Aorta (tissue), 5 donors: ENCODE measurements at places on chromosomes 4 and X. TPM values are rescaled to one million over a fixed set of nuclear protein-coding genes. Genes with fewer than 3 reads are reported as not detected.
A peak's percentile ranks its signal among the peaks of the same experiment; 100 is the strongest.

DNA sequence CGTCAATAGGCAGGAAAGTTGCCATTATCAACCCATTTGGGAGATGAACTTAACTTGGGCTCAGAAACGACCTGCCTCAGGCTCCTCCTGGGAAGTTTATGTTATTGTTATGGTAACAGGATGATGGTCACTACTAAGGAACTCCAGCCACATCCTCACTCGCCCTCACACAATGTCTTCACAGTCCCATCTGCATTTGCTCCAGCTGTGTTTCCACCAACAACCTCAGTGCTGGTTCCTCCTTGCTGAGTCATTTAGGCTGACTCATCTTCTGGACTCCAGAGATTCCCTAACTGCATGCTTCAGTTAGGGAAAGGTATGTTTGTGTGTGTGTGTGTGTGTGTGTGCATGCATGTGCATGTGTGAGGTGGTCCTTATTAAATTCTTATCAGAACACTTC lies 293.4 kb upstream of the BOD1L1 start:
- no peaks in the 10 kb centered on the region for H3K4me1 ChIP-seq
- H3K27ac ChIP-seq = no peak overlapping the region
- no peaks in the 10 kb centered on the region for H3K36me3 ChIP-seq
- H3K4me3 ChIP-seq = no peak overlapping the region
- DNase-seq = no peak

- H3K27ac ChIP-seq = no peak overlapping the region
- no peak for DNase-seq
- peaks cover 1% of the 10 kb centered on the region for H3K4me1 ChIP-seq
- no peaks in the 10 kb centered on the region for H3K36me3 ChIP-seq
- no peak overlapping the region for H3K4me3 ChIP-seq
Observed at GRCh38 chr4:75655562-75655961, 17.6 kb downstream of the G3BP2 start.

GRCh38 chrX:39828971-39829370 lies 268.8 kb downstream of the BCOR start:
- no peak for DNase-seq
- H3K27ac ChIP-seq = no peak overlapping the region
- H3K4me1 ChIP-seq = no peaks in the 10 kb centered on the region
- H3K4me3 ChIP-seq = no peak overlapping the region
- no peaks in the 10 kb centered on the region for H3K36me3 ChIP-seq

IBSP gene
- total RNA-seq = not detected

GRCh38 chrX:9339603-9340491 lies 125.0 kb upstream of the TBL1X start:
- no peaks in the 10 kb centered on the region for H3K4me1 ChIP-seq
- peak overlapping the region; percentile 17 for H3K27ac ChIP-seq
- no peak overlapping the region for H3K4me3 ChIP-seq

GRCh38 chr4:143585548-143585947 lies 72.0 kb downstream of the SMARCA5 start:
- peaks cover 5% of the 10 kb centered on the region for H3K4me1 ChIP-seq
- no peak overlapping the region for H3K4me3 ChIP-seq
- no peaks in the 10 kb centered on the region for H3K27me3 ChIP-seq
- H3K27ac ChIP-seq = peak overlapping the region; percentile 44
- H3K36me3 ChIP-seq = peaks cover 1% of the 10 kb centered on the region

DNA sequence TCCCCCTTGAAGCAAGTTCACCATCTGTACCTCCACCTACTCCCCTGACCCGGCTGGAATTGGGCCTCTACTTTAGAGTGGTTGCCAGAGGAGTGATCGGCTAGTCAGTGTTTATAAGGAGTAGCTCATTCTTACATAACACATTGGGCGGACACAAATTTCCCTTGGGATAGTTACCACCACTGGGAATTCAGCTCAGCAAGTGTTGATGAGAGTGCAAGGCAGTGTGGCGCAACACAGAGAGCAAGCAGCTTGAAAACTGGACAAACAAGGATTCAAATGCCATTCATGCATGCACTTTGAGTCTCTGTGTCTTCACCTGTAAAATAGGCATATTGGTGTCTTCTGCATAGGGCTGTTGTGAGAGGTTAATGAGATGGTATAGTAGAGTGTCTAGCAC lies 92.7 kb downstream of the STK32B start:
- no peaks in the 10 kb centered on the region for H3K27me3 ChIP-seq
- H3K36me3 ChIP-seq = no peaks in the 10 kb centered on the region
- H3K27ac ChIP-seq = no peak overlapping the region
- no peak for DNase-seq
- no peaks in the 10 kb centered on the region for H3K4me1 ChIP-seq

DNA sequence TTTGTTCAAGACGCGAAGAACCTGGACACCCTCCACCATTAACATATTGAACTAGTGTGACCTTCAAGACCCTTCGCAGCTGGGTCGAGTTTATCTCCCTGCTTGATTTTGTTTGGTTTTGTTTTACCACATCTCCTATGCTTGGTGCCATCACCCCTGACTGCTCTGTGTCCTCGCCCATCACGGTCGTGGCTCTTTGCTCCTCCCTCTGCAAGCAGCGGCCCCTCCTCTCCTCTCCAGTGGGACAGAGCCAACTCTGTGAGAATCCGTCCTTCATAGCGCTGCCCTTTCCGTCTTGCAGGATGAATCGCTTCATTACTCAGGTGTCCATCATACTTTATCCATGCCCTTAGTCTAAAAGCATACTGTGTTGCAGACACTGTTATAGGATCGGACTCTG lies 9.1 kb upstream of the FAM149A start:
- no peak overlapping the region for H3K27ac ChIP-seq
- H3K27me3 ChIP-seq = no peaks in the 10 kb centered on the region
- H3K36me3 ChIP-seq = no peaks in the 10 kb centered on the region
- H3K4me3 ChIP-seq = no peak overlapping the region

- H3K4me3 ChIP-seq = no peak overlapping the region
- DNase-seq = no peak
- no peak overlapping the region for H3K27ac ChIP-seq
- no peaks in the 10 kb centered on the region for H3K4me1 ChIP-seq
Observed at GRCh38 chr4:176627916-176628315, 164.8 kb downstream of the VEGFC start.

GRCh38 chrX:21723084-21723483 lies 34.8 kb downstream of the SMPX start:
- no peak overlapping the region for H3K4me3 ChIP-seq
- H3K4me1 ChIP-seq = no peaks in the 10 kb centered on the region
- DNase-seq = no peak

MAGEB1 gene
- total RNA-seq = not detected

MAGEB17 gene
- total RNA-seq = not detected

CXCL3 gene
- 3.2 TPM for total RNA-seq

DNA sequence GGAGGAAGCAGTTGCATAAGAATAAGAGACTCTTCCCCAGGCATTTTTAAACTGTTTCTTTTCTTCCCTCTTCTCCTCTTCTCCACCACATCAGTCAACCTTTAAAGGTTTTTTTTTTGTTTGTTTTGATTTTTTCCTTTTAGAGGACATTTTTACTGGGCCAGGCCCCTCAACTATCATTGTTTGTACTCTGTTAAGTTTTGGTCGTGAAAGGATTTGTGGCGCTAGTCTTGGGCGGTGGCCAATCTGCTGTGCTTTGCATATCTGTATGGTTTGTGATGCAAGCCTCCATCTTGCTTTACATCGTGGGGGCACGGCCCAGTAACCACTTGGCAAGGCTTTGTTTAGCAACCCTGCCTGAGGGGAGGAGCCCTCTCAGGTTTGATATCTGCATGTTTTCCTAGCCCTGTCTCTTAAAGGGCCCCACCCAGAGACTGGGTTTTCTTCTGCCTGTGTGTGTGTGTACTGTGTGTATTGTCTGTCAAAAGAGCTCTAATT lies 101.9 kb upstream of the SLITRK2 start:
- H3K4me3 ChIP-seq = no peak overlapping the region
- H3K36me3 ChIP-seq = no peaks in the 10 kb centered on the region
- H3K27ac ChIP-seq = no peak overlapping the region
- H3K27me3 ChIP-seq = no peaks in the 10 kb centered on the region

- no peak overlapping the region for H3K4me3 ChIP-seq
- no peak for DNase-seq
- H3K4me1 ChIP-seq = no peaks in the 10 kb centered on the region
- no peaks in the 10 kb centered on the region for H3K27me3 ChIP-seq
Observed at GRCh38 chr4:17448689-17449088, 63.2 kb downstream of the QDPR start.

- H3K27me3 ChIP-seq = no peaks in the 10 kb centered on the region
- no peak overlapping the region for H3K27ac ChIP-seq
Observed at GRCh38 chrX:119041175-119041574, 31.6 kb upstream of the CT47C1 start.

LAMP2 gene
- total RNA-seq = 71.8 TPM

TMEM271 gene
- not detected for total RNA-seq

DNA sequence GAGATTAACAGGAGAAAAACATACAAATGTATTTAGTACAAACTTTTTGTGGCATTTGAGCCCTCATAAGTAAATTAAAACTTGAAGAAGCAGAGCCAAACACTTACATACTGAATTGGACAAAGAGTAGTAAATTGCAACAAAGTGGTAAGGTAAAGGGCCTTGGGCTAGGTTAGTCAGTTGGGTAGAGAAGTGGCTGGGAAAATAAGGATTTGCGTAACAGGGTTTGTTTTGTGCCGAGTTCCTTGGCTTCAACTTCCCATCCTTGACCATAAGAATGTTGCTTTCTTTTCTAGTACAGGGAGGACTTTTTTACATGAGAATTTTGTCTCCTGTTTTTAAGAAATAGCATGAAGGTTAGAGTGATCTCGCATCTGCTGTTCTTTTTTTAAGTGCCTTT lies 33.3 kb upstream of the DSPP start:
- H3K4me1 ChIP-seq = no peaks in the 10 kb centered on the region
- H3K27ac ChIP-seq = peak overlapping the region; percentile 57
- no peak for DNase-seq
- H3K27me3 ChIP-seq = no peaks in the 10 kb centered on the region

ZXDA gene
- total RNA-seq = 6.2 TPM

DNA sequence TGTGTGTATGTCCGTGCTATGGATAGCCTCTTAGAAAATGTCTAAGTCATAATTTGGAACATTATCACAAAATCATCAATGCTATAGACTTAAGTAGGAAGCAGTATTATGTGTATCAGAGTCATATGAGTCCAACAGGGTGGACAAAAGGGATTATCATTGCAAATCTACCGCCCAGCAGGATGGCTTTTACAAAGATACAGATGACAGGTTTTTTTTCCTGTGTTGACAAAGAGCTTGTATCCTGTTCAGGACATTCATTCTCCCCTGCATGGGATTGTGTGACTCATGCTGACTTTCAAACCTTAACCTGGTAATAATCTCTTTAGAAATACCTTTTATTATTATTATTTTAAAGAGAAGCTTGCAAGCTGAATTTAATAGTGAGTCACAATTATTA lies 310.3 kb upstream of the GNPDA2 start:
- H3K4me1 ChIP-seq = no peaks in the 10 kb centered on the region
- no peaks in the 10 kb centered on the region for H3K27me3 ChIP-seq
- no peak overlapping the region for H3K27ac ChIP-seq
- H3K36me3 ChIP-seq = no peaks in the 10 kb centered on the region

- DNase-seq = no peak
- no peak overlapping the region for H3K4me3 ChIP-seq
- no peaks in the 10 kb centered on the region for H3K36me3 ChIP-seq
- H3K4me1 ChIP-seq = no peaks in the 10 kb centered on the region
Observed at GRCh38 chrX:115147220-115147619, 42.0 kb upstream of the RBMXL3 start.

- no peaks in the 10 kb centered on the region for H3K4me1 ChIP-seq
- no peaks in the 10 kb centered on the region for H3K27me3 ChIP-seq
- H3K36me3 ChIP-seq = no peaks in the 10 kb centered on the region
- no peak overlapping the region for H3K4me3 ChIP-seq
- H3K27ac ChIP-seq = no peak overlapping the region
Observed at GRCh38 chrX:53795576-53795975, 109.1 kb upstream of the HUWE1 start.

DNA sequence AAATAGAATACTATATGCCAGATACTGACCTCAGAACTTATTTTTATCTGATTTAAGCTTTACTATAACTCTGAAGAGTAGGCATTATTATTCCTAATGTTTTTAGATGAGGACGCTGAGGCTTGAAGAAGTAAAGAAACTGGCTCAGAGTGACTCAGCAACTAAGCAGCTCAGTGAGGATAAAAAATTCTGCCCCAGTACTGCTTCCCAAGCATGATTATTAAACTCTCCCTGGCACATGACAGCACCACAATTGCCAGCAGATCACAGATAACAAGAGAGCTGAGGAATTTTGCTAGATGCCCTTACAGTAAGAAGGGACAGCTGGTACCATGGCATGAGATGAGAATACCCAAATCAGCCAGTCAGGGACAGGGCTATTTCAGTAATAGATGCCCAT lies 219.4 kb downstream of the NKX6-1 start:
- no peak overlapping the region for H3K27ac ChIP-seq
- no peak for DNase-seq
- no peaks in the 10 kb centered on the region for H3K36me3 ChIP-seq
- H3K4me1 ChIP-seq = no peaks in the 10 kb centered on the region

IL13RA1 gene
- 92.5 TPM for total RNA-seq

DNA sequence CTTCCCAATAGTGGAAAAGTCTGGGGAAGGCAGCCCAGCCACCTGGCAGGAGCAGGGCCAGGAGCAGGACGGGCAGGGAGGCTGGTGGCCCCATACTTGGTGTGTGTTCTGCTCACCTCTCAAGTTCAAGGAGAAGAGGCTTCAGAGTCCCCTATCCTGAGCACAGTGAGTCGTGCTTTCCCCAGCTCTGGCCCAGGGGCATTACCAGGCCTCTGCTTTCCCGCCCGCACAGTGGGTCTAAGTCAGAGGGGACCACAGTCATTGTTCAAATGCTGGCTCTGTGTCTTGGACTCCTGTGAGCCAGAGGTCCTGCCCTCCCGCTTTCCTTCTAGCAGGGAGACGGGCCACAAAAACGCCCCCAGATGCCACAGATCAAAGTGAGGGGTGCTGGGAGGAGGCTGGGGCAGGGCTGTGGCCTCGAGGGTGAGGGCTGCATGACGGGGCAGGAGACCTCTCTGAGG lies 27.6 kb downstream of the HTRA3 start:
- H3K27ac ChIP-seq = no peak overlapping the region
- H3K4me3 ChIP-seq = no peak overlapping the region
- H3K36me3 ChIP-seq = no peaks in the 10 kb centered on the region
- H3K27me3 ChIP-seq = no peaks in the 10 kb centered on the region
- DNase-seq = peak; percentile 56

DNA sequence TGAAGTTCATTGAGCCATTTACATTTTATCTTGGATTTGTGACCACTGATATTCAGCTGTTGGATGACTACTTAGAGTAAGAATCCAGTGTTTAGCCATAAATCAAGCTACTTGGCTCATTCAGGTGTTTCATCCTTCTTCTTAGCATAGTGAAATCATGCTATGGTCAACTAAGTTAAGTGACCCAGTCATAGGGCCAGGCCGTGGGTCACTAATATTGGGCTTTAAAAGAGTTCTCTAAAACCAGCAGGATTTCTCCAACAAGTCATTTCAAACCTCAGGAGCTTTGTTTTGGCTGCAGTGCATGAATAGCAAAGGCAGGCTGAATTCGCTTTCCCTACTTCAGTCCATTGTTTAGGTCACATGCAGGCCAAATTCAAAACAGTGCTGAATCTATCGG lies 181.0 kb downstream of the MAML3 start:
- H3K27me3 ChIP-seq = no peaks in the 10 kb centered on the region
- no peak for DNase-seq
- H3K4me1 ChIP-seq = peaks cover 5% of the 10 kb centered on the region
- H3K4me3 ChIP-seq = no peak overlapping the region

GRCh38 chr4:27442146-27442545 lies 581.5 kb downstream of the STIM2 start:
- no peaks in the 10 kb centered on the region for H3K36me3 ChIP-seq
- H3K27ac ChIP-seq = no peak overlapping the region
- H3K4me3 ChIP-seq = no peak overlapping the region
- H3K4me1 ChIP-seq = no peaks in the 10 kb centered on the region
- DNase-seq = no peak
